CD4-positive, alpha-beta memory T cell (primary cell): ENCODE measurements at places on chromosomes 7 and 10. TPM values are rescaled to one million over a fixed set of nuclear protein-coding genes. Genes with fewer than 3 reads are reported as not detected.

- no peak overlapping the region for H3K4me3 ChIP-seq
- no peak overlapping the region for H3K27ac ChIP-seq
- no peak for DNase-seq
- H3K27me3 ChIP-seq, result no peaks in the 10 kb centered on the region
- H3K4me1 ChIP-seq, result no peaks in the 10 kb centered on the region
These were observed 164.2 kb upstream of the DPP6 start for GRCh38 chr7:153887749-153888569.

GRCh38 chr7:68807666-68808065, 790.6 kb upstream of the AUTS2 start:
- no peak for DNase-seq
- no peaks in the 10 kb centered on the region for H3K27me3 ChIP-seq
- H3K4me1 ChIP-seq, result no peaks in the 10 kb centered on the region
- H3K4me3 ChIP-seq, result no peak overlapping the region
- H3K36me3 ChIP-seq, result no peaks in the 10 kb centered on the region

GRCh38 chr10:17256627-17257026, 28.6 kb downstream of the VIM start:
- H3K36me3 ChIP-seq, result no peaks in the 10 kb centered on the region
- no peaks in the 10 kb centered on the region for H3K4me1 ChIP-seq
- DNase-seq, result no peak
- no peaks in the 10 kb centered on the region for H3K27me3 ChIP-seq
- no peak overlapping the region for H3K4me3 ChIP-seq

GRCh38 chr7:112184455-112184854, 21.7 kb downstream of the DOCK4 start:
- no peak overlapping the region for H3K27ac ChIP-seq
- no peaks in the 10 kb centered on the region for H3K4me1 ChIP-seq
- no peaks in the 10 kb centered on the region for H3K36me3 ChIP-seq
- H3K4me3 ChIP-seq, result no peak overlapping the region
- no peaks in the 10 kb centered on the region for H3K27me3 ChIP-seq

DNA sequence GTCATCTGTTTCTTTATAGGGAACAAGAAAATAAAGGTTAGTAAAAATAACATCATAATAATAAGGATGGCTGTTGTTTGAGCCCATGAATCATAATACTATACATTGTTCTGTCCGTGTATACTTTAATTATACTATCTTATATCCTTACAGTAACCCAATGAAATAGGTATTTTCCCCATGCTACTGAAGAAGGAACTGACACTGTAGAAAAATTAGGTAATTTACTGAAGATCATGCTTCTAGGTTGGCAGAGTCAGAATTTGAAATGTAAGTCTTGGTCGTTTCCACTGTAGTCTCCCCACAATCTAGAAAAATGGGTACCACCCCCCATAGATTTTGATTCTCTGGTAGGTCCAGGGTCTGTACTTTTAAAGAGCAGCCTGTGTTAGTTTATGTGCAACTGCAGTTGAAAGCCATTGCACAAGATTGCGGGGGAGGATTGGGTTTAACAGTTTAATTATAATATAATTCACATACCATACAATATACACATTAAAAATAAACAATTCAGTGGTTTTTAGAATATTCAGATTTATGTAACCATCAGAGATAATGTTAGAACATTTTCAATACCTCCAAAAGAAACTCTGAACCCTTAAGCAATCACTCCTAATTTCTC, 47.7 kb downstream of the SHOC2 start:
- H3K4me1 ChIP-seq, result peaks cover 53% of the 10 kb centered on the region
- DNase-seq, result no peak
- no peaks in the 10 kb centered on the region for H3K27me3 ChIP-seq
- no peak overlapping the region for H3K27ac ChIP-seq
- H3K36me3 ChIP-seq, result no peaks in the 10 kb centered on the region

- no peak overlapping the region for H3K27ac ChIP-seq
- no peak overlapping the region for H3K4me3 ChIP-seq
- no peaks in the 10 kb centered on the region for H3K27me3 ChIP-seq
- H3K36me3 ChIP-seq, result peaks cover 54% of the 10 kb centered on the region
These were observed 61.0 kb upstream of the EFCAB10 start for GRCh38 chr7:105642264-105642663.

DNA sequence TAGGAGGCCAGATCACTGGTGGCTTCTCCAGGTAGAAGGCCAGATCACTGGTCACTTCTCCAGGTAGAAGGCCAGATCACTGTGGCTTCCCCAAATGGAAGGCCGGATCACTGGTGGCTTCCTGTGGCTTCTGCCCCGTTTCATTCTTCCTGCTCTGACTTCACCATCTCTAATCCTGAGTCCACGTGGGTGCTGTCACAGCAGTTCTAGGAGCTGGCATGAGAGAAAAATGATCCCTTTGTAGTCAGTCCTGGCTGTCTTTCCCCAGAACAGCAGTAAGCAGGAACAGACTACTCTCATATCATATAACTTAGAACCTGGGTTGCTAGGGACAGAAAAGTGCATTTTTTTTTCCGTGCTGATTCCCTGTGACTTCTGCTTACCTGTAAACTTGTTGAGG, 90.9 kb downstream of the ACTR3B start:
- DNase-seq, result no peak
- no peaks in the 10 kb centered on the region for H3K36me3 ChIP-seq
- no peak overlapping the region for H3K27ac ChIP-seq
- no peak overlapping the region for H3K4me3 ChIP-seq
- no peaks in the 10 kb centered on the region for H3K4me1 ChIP-seq

DNA sequence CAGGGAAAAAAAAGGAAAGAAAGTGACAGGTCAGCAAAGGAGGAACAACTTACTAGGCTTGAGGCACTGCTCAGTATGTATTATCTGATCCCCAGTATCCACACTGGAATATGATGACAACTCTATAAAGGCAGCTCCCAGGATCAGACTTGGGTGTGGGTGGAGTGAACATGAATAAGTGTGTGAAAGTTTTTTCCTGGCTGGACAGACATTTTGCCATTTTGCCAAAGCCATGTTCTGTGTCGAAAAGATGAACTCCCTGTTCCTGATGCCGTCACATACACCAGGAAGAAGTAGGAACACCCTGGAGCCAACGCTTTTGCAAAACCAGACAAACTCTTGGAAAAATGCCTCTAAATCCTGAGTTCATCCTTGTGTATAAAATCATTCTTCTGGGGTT, 143.2 kb upstream of the MEOX2 start:
- no peaks in the 10 kb centered on the region for H3K36me3 ChIP-seq
- no peaks in the 10 kb centered on the region for H3K27me3 ChIP-seq
- H3K4me3 ChIP-seq, result no peak overlapping the region
- H3K27ac ChIP-seq, result no peak overlapping the region
- no peak for DNase-seq

- no peaks in the 10 kb centered on the region for H3K4me1 ChIP-seq
- H3K36me3 ChIP-seq, result no peaks in the 10 kb centered on the region
- DNase-seq, result no peak
These were observed 229.0 kb downstream of the STK31 start for GRCh38 chr7:23938937-23939552.

GRCh38 chr7:90607196-90607595, 11.1 kb downstream of the CDK14 start:
- no peaks in the 10 kb centered on the region for H3K36me3 ChIP-seq
- no peaks in the 10 kb centered on the region for H3K4me1 ChIP-seq
- no peak for DNase-seq
- no peak overlapping the region for H3K4me3 ChIP-seq

DNA sequence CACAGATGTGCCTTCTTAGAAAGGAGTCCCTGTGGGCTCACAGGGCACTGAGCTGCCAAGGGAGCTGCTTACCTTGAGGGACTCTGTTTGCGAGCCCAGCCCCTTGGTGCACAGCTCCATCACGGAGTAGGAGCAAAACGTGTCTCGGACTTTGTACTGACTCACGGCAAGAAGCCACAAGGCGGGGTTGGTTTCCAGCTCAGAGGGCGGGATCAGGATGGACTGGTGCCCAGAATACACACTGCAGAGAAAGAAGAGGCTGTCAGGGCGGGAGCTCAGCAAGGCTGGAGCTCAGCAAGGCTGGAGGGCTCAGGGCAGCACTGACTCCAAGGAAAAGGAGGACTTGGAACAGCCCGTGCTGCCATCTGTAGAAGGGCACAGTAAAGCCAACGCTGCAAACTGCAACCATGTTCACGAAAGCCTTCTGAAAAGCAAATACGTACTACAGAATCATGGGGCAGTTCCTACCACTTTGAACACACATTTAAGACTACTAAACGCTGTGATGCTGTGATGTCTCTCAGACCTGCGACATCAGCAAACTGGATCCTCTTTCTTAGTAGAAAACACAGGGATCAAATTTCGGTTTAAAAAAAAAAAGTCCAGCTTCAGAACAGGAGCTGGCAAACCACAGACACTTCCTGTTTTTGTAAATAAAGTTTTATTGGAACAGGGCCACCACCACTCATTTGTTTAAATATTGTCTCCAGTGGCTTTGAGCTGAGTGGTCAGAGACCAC, 194.3 kb downstream of the ZMYND11 start:
- H3K36me3 ChIP-seq, result no peaks in the 10 kb centered on the region
- H3K4me3 ChIP-seq, result peak overlapping the region; percentile 38
- H3K4me1 ChIP-seq, result peaks cover 40% of the 10 kb centered on the region
- no peaks in the 10 kb centered on the region for H3K27me3 ChIP-seq
- DNase-seq, result peak; percentile 15
- H3K27ac ChIP-seq, result peak overlapping the region; percentile 20

DNA sequence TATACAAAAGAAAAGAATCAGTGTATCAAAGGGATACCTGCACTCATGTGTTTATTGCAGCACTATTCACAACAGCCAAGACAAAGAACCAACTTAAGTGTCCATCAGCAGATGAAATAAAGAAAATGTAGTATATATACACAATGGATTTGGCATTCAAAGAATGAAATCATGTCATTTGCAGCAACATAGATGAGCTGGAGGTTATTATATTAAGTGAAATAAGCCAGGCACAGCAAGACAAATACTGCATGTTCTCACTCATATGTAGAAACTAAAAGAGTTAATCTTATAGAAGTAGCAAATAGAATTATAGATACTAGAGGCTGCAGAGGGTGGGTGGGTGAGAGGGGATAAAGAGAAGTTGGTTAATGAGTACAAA, 28.3 kb downstream of the CNOT4 start:
- peaks cover 26% of the 10 kb centered on the region for H3K4me1 ChIP-seq
- H3K27ac ChIP-seq, result no peak overlapping the region
- no peak overlapping the region for H3K4me3 ChIP-seq
- DNase-seq, result no peak
- no peaks in the 10 kb centered on the region for H3K36me3 ChIP-seq

GRCh38 chr10:116721547-116722392, 20.6 kb downstream of the HSPA12A start:
- no peak for DNase-seq
- H3K27ac ChIP-seq, result no peak overlapping the region
- H3K4me1 ChIP-seq, result peaks cover 29% of the 10 kb centered on the region

DNA sequence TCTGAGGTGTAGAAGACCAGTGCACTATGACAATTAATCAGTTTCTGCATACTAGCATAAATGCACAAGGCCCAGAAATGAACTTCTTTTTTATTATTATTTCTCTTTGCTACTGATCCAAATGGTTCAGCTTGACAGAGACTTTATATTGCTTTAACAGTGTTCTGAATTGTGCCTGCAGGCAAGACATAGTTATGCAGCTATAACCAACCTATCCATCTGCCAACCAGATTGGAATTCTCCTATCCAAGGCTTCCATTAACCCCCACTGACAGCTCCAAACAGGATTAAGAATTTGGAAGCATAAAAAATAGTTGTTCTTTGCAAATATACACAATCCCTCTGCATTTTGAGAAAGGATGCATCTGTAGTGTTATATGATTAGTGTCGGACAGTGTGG, 98.2 kb downstream of the BTRC start:
- no peak overlapping the region for H3K27ac ChIP-seq
- H3K36me3 ChIP-seq, result no peaks in the 10 kb centered on the region
- peaks cover 33% of the 10 kb centered on the region for H3K4me1 ChIP-seq
- no peak overlapping the region for H3K4me3 ChIP-seq

- H3K4me3 ChIP-seq, result no peak overlapping the region
- no peaks in the 10 kb centered on the region for H3K27me3 ChIP-seq
- H3K27ac ChIP-seq, result no peak overlapping the region
These were observed 148.1 kb downstream of the POU6F2 start for GRCh38 chr7:39125846-39126245.

DNA sequence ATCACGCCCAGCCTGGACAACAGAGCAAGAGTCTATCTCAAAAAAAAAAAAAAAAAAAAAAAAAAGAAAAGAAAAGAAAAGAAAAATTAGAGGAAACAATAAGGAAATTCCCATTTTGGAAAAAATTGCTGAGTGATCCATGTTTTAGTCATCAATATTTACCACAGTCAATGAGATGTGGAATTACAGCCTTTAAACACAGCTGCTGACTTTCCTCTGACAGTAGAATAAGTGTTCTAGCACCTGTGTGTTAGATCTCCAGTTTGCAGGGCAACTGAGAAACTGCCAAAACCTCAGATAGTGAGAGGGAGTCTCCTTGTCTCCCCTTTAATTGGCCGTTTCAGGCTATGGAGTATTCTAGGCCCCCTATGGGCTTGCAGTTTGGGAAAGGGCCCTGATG, 520.1 kb downstream of the KCNMA1 start:
- no peaks in the 10 kb centered on the region for H3K36me3 ChIP-seq
- no peak for DNase-seq
- no peaks in the 10 kb centered on the region for H3K4me1 ChIP-seq
- H3K4me3 ChIP-seq, result no peak overlapping the region
- H3K27ac ChIP-seq, result no peak overlapping the region
- H3K27me3 ChIP-seq, result no peaks in the 10 kb centered on the region

DNA sequence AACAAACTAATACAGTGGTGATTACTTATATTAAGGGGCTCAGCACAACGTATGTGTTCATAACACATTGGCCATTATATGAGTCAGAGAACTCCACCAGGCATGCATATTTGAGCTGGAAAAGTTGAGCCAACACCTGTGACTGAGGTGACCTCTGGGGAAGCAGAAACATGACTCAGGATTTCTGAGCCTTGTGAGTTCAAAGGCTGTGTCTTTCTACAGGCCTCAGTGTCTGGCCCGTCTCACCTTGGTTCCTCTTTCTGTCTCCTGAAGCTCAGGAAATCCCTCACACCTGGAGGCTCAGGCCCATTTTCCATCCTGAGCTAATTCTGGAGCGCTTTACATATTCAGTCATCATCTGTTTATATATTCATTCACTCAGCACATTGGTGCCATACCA, 230.9 kb upstream of the AGK start:
- no peaks in the 10 kb centered on the region for H3K4me1 ChIP-seq
- H3K27me3 ChIP-seq, result no peaks in the 10 kb centered on the region
- H3K36me3 ChIP-seq, result no peaks in the 10 kb centered on the region
- no peak overlapping the region for H3K4me3 ChIP-seq
- no peak overlapping the region for H3K27ac ChIP-seq

Gene ANKRD61
- total RNA-seq, result not detected

Gene SPDYE16
- total RNA-seq, result 1.1 TPM

Gene ZNF804B
- not detected for total RNA-seq

Gene TEX47
- not detected for total RNA-seq

Gene C7orf57
- not detected for total RNA-seq

Gene SLC26A5
- not detected for total RNA-seq

Gene HUS1
- total RNA-seq, result 72.5 TPM

Gene DEPP1
- not detected for total RNA-seq

Gene LRRC18
- total RNA-seq, result not detected

Gene HOXA1
- 0.75 TPM for total RNA-seq

Gene CPN1
- total RNA-seq, result not detected
